ENCODE measurements at places on chromosomes 2 and 18.

DNA sequence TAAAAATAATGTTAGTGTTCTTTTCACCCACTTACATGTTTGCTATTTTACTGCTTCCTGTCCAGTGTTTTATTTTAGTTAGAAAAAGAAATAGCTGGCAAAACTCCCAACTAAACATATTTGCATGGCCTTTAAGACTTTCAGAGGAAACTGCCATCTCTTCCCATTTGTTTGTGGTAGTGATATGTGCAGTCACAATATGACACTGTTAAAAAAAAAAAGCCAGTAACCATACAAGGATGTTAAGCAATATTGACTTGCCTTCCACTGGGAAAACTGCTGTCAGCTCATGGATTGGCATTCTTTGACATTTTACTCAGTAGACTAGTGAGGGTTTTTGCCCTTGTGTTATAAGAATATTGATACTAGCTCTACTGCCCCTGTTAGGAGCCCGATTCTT, 29.1 kb downstream of the XIRP2 start:
- DNase-seq, result no peak

DNA sequence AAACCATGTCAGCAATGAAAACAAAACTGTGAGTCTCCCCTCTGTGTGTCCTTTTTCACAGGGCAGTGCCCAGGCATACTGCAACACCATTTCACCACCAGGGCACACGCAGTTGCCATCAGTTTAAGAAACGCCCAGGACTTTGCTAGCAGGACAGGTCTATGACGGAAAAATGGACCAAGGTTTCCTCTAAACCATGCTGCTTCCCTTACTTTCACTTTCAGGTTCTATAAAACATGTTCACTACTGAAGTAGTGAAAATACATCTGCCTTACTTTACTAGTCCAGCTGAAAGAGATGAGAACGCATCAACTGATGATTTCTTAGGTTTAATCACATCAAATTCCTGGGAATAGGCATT, 110.5 kb downstream of the TCF4 start:
- DNase-seq, result no peak

DNA sequence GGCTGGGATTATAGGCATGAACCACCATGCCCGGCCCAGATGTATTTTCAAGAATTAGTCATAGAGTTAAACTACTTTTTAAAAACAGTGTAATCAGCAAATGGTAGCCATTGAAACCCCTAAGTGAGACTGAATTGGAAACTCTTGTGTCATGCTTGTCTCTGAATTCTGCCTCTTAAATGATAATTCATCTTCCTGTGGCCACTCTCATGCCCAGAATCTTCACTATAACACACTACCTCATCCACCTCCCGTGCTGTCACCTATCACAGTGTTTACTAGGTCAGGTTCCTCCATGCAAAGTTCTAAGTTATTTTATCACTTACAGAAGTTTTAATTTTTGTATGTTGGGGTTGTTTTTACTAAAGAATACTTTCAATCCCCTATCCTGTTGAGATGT, 197.5 kb downstream of the PHLPP1 start:
- DNase-seq, result no peak

GRCh38 chr2:194765723-194766122, 891.3 kb upstream of the SLC39A10 start:
- DNase-seq, result no peak

- DNase-seq, result no peak
Observed at GRCh38 chr2:154489266-154489858, 209.1 kb upstream of the KCNJ3 start.

- no peak for DNase-seq
Observed at GRCh38 chr2:112542984-112543661, 858 bp downstream of the POLR1B start.

- DNase-seq, result no peak
Observed at GRCh38 chr18:74356959-74357358, 41.3 kb downstream of the C18orf63 start.

DNA sequence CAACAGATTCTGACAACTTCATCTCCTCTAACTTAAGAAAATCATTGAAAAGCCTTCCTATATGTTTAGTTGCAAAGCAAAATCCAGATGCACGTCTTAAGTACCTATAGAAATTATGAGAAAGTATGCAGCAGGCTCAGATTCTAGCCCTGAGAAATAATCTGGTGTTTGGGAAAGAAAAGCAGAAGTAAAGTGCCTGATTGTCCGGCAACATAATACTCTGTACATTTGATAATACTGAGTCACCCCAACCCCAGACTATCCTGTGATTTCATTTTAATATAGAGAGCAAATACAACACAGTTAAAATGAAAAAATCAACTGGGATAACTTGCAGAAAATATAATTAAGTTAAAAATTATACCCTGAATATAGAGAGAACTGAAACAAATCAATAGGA, 13.5 kb downstream of the RFX8 start:
- DNase-seq, result no peak

DNA sequence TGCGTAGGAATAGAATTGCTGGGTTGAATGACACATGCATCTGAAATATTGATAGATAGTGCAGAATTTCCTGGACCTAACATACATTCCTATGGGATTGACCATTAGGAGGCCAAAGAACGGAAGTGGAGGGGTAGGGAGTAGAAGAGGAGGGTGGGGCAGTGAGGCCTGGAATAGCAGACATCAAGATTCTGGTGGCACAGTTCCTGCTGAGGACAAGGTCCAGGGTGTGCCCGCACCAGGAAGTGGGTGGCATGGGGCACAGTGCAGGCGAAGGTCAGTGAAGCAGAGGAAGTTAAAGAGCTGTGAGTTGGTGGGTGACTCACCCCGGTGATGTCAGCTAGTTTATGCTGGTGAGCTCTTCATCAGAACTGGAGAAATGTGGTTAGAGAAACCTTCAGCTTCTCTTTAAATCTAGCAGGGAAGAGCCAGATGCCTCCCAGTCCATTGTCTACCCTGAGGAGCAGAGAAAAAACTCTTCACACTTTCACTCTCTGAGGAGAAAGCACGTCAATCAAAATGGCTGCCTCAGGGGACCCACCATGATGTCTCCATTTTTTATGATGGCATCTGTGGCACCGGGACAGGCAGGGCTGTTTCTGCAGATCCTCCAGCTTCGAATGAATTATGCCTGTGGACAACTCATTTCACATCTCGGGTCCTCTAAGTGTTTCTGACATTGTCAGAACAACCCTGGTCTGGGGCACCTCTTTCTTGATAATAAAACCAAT, 55.9 kb upstream of the CTLA4 start:
- DNase-seq, result peak; percentile 49

DNA sequence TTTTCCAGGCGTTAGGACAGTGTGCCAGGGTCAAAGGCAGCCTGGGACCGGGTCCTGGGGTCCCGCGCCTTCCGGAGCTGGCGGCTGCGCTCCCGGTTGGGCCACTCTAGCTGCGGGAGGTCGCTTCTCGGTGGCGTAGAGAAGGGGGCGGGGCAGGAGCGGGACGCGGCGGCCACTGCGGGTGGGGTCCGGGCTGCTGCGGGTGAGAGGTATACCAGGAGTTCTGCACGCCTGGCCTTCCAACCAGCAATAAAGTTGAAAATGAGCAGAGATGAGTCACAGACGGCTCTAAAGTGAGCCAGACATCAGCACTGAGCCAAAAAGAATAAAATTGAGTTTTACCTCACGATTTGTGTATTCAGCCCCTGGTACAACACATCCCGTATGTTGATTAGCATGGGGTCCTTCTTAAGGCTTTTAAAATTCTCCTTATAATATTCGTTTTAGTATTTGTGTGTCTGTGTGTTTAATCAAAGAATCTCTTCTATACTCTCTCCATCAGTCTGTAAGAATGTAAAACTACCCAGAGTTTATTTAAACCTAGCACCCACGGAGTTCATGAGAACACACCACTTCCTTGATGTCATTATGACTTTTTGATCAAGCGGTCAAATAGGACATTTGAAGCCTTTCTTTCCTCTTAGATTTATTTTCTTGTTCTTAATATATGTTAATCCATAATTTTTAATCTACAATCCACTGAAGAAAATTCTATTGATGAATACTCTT, at the start of gene C1GALT1C1L:
C1GALT1C1L (minus strand) TSS at position 108 of the 729 bp plus-strand sequence; CDS start at position 1, 107 bp downstream.
- DNase-seq, result peak; percentile 1

DNA sequence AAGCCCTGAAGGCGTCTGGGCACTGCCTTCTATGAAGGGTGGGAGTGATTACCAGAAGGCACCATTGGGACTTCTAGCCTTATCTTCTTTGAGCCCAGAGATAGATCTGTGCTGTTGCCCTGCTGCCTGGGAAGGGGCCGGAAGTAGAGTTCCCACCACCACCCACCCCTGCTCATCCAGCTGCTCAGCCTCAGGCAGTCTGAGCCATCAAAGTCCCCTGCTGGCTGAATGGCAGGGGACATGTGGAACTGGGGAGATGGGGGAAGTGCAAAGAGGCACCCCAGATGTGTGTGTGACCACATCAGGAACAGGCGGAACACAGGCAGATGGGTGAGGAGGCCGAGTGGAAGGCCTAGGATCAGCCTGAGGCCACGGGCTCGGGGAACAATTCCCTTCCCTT, 3.3 kb upstream of the WNT10A start:
- DNase-seq, result no peak

DNA sequence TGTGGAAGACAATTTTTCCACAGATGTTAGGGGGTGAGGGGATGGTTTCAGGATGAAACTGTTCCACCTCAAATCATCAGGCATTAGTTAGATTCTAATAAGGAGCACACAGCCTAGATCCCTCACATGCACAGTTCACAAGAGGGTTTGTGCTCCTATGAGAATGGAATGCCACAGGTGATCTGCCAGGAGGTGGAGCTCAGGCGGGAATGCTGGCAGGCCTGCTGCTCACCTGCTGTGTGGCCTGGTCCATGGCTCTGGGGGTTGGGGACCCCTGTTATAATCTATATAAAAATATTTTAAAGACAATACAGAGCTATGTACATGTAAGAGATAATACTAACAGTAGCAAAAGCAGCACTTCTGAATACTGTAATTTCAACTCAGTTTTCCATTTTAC, 19.2 kb downstream of the CWC22 start:
- DNase-seq, result no peak

DNA sequence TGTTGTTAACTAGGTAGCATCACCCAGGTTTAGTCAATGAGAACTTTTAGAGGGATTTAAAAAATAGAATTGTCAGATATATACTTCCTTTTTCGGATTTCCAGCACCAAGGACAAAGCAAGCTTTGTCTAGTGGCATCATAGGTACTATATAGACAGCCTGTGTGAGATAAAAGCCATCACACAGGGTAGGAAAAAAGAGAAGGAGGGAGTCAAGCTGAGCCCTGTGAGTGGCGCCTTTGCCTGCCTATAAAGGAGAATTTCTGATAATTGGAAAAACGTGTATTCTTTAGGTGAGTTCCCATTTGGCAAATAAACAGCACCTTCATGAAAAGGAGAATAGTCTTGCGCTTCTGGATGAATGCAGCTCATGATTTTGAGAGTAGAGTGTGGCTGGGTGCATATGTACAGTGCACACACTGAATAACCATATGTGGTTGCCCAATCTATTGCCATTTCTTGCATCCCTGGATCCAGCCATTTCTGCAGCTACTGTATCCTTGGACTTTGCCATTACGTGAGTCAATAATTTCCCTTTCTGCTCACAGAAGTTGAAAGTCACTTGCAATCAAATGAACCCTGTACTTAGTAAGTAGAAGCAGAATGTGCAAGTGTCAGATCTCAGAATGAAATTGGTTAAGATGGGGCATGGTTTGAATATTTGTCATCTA, 559.9 kb upstream of the MEX3C start:
- no peak for DNase-seq

GRCh38 chr2:19474128-19474527, 115.7 kb upstream of the OSR1 start:
- no peak for DNase-seq

DNA sequence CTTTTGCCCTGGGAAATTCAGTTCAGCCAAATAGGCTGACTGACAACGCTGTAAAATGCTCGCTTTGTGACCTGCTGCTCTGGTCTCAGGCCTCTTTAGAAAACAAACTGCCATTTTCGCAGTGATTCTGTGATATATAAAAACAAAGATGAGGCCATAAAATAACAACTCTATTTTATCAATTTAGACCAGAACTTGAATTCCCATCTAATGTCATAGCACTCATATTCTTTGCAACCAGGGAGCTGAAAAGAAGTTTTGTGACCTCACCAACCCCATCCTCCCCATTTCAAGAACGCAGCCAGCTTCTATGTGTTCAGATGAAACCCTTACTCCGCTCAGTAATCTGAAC, 40.3 kb downstream of the TCF4 start:
- no peak for DNase-seq

DNA sequence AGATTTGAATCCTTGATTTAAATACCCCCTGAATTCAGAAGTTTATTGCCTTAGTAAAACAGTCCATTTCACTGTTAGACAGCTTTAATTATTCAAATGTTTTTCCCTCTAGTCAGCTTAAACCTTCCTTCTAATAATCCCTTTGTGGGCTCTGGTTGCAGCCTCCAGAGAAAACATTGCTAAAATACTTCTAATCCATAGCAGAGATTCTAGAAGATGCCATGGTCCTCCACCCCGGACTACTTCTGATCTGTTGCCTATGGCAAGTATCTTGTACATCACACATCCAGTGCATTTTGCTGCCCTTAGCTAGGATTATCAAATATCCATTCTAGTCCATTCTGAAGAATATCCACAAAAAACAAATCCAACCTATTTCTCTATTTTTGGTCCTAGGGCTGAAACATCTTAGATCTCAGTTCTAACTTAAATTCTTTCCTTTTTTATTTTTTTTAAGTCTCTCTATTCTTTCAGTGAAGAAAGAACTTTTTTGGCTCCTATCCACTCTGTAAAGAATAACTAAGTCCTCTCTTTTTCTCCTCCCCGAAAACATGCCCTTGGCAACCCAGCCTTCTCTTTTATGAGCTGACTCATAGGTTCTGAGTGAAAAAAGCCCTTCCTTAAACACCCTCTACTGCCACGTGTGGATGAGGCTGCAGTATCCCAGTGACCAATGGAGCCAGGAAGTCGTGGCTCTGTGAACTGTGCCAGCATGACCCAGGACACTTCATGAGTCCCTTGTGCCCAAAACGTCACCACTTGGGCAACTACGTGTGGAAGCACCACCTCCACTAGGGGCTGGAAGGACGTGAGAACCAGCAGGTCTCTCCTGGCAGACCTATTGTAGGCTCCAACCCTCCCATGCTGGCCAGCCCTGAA, 349.8 kb downstream of the TNS1 start:
- DNase-seq, result no peak

- DNase-seq, result no peak
Observed at GRCh38 chr2:183490914-183491313, 366.7 kb downstream of the NUP35 start.

Data from stimulated activated CD4-positive, alpha-beta T cell treated with anti-CD3 and anti-CD28 coated beads, Interleukin-1b, Interleukin-23, amount 100 ng/mL, for 4 hours (primary cell).